Stimulated activated naive CD8-positive, alpha-beta T cell treated with anti-CD3 and anti-CD28 coated beads, Interleukin-15, amount 100 ng/mL, for 72 hours (primary cell): ENCODE measurements at places on chromosomes 4 and X.

GRCh38 chr4:83179205-83179604 is 64.7 kb upstream of the PLAC8 start:
- DNase-seq: no peak

DNA sequence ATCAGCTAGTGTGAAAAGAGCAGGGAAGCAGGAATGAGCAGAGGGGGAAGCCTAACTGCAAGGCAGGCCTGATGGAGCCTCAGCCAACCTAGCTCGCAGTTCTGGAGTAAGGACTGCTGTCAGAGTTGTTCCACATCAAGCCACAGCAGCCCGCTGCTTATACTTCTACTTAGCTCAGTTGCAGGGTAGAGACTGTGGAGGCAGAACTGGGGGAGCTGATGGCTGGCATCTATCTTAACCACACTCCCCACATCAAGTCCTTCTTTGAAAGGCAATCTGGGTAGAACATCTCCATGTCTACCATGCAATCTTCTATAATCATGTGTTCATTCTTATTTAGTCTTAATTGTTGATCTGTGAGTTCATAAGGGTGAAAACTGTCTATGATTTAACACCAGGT is 46.1 kb downstream of the DDX60 start:
- no peak for DNase-seq

DNA sequence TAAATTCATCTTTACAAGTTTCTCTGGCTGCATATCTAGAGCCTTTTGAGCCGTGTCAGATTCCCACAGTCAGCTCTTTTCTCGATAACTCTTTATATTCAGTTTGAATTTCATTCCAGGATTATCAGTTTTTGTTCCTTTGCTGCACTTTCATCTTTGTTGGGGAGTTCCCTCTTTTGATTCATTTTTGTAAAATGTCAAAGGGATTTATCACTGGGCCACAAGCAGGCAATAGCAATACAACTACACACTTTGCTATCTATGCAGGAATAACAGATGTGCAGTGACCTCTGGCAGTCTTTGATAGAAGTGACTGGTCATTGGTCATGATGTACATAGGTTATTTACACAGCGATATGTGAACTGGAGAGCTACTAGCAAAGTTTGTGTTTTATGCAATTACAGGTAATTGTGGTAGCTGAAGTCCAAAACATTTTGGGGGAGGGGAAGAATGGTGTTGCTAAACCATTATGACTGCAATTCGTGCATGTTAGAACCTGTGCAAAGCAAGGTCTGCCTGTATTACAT is 43.8 kb downstream of the HPGDS start:
- no peak for DNase-seq

DNA sequence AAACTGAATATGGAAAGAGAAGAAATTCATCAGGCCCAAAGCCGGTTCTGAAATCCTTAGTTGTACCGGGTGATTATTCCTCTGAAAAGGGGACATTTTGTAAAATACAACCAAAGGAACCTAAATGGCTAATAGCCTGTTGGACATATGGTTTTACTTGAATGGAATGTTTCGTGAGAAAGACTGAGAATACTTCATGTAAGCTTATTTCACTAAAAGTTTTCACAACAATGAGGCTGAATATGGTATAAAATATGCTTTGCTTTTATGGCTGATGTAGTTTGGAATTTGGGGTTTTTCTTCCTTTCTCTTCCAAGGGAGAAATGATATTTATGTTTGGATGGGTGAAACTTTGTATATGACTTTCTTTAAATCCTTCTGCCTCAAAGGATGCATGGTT is 2.7 kb downstream of the GRIA3 start:
- no peak for DNase-seq

- no peak for DNase-seq
These were observed 40.2 kb downstream of the ARHGAP10 start for GRCh38 chr4:147772056-147772455.

DNA sequence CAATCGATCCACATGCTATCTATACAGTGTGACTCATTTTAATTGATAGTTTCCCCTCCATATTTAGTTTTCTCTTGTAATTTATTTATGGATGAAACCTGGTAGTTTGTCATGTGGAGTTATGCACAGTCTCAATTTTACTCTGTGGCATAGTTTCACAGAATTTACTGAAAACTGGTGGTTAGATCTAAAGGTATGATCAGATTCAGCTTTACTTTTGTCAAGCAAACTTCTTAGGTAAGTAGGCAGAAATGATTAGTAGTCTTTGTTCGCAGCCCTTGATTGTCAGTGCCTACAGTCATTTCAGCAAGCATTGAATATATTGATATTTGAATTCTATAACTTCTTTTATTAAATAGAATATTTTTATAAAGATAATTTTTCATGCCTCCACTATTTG is 2.5 kb downstream of the ADD1 start:
- no peak for DNase-seq

GRCh38 chrX:132710656-132711155 is 221.9 kb upstream of the MBNL3 start:
- no peak for DNase-seq

DNA sequence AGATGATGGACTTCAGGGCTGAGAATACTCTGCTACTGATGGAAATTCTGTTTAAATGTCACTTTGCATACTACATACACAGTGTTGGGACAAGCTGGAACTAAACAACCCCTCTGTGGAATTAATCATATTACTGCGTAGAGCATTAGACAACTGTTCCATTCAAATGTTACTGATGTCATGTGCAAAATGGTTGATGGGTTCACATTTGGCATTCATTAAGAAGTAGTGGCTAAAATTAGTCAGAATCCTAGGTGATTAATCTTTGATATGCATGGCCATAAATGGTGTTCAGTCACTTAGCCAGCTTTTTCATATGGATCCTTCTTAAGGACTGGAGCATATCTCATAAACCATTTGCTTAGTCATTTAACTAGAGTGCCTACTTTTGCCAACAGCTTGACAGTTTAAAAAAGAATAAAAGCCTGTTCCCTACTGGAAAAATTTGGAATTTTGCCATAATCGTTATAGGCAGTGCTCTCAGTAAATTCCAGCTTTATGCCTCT is 105.2 kb downstream of the RNF150 start:
- DNase-seq: no peak

- DNase-seq: no peak
These were observed 26.7 kb upstream of the MFAP3L start for GRCh38 chr4:170052919-170053318.

- no peak for DNase-seq
These were observed 61.6 kb upstream of the BTC start for GRCh38 chr4:74855879-74856278.

- no peak for DNase-seq
These were observed 56.4 kb upstream of the PNPLA4 start for GRCh38 chrX:7983581-7983980.

- no peak for DNase-seq
These were observed 30.4 kb downstream of the CLDN22 start for GRCh38 chr4:183289688-183290087.

- DNase-seq: no peak
These were observed 72.5 kb upstream of the EMCN start for GRCh38 chr4:100590325-100590724.

DNA sequence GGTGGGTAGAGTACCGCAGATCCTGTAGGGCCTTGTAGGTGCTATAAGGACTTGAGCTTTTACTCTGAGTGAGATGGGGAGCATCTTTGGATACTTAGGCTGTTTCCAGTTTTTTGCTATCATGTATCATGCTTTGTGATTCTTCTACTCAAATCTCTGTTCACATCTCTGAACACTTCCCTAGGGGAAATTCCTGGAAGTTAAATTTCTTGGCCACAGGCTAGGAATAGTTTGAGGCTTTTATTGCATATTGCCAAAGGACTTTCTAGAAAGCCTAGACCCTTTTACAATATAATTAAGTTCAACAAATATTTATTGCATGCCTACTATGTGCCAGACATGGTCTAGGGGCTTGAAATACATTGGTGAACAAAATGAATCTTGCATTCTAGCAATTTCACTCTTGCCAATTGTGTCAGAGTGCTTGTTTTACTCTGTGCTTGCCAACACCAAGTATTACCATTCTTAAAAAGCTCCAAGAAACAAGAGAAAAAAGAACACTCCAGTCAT is 4.1 kb upstream of the PGRMC1 start:
- DNase-seq: no peak

DNA sequence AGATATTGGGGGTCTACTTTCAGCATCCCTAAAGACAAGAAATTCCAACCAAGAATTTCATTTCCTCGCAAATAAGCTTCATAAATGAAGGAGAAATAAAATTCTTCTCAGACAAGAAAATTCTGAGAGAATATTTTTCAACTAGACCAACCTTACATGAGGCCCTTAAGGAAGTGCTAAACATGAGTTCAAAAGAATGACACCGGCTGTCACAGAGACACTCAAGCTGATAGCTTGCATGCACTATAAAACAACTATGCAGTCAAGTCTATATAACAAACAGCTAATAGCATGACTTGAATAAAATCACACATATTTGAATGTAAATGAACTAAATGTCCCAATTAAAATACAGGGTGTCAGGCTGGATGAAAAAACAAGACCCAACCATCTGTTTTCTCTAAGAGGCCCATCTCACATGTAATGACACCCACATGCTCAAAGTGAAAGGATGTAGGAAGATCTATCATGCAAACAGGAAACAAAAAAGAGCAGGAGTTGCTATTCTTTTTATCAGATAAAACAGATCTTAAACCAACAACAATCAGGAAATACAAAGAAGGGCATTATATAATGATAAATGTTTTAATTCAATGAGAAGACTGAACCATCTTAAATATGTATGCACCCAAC is 27.2 kb downstream of the FAAH2 start:
- DNase-seq: no peak

- no peak for DNase-seq
These were observed 701.0 kb upstream of the PITX2 start for GRCh38 chr4:111323916-111324315.

GRCh38 chr4:152073351-152074087 is 312.7 kb upstream of the GATB start:
- no peak for DNase-seq

GRCh38 chrX:9340598-9341290 is 124.1 kb upstream of the TBL1X start:
- DNase-seq: peak; percentile 32

DNA sequence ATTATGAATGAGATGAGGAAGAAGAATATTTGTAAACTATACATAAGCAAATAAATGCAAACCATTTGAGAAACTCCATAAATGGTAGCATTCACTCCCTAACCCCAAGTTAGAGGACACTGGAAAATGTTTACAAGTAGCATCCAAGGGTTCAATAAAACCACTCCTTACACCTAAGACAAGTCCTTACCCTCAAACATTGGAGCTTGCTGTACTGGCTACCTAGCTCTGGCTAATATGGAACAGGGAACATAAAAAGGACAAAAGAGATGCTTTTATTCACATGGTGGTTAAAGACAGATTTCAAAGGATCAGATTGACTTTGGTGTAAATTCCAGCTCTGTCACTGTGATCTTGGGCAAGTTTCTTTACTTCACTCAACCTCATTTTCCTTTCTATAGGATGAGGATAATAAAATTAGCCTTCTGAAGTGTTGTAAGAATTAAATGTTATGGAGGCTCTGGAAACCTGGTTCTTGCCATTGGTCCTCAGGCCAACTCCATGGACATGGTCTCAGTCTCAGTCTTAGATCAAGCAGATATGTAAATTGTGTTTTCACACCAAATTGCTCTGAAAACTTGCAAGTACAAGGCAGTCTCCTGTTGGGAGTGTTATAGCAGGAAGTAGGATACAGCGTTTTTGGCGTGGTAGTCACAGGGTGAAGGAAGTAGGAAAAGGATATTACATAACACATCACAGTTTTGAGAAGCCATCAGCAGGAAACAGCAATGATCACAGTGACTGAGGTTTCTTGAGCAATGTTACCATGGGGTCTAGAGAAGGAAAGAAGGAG is 3.3 kb downstream of the CXCL1 start:
- DNase-seq: no peak

DNA sequence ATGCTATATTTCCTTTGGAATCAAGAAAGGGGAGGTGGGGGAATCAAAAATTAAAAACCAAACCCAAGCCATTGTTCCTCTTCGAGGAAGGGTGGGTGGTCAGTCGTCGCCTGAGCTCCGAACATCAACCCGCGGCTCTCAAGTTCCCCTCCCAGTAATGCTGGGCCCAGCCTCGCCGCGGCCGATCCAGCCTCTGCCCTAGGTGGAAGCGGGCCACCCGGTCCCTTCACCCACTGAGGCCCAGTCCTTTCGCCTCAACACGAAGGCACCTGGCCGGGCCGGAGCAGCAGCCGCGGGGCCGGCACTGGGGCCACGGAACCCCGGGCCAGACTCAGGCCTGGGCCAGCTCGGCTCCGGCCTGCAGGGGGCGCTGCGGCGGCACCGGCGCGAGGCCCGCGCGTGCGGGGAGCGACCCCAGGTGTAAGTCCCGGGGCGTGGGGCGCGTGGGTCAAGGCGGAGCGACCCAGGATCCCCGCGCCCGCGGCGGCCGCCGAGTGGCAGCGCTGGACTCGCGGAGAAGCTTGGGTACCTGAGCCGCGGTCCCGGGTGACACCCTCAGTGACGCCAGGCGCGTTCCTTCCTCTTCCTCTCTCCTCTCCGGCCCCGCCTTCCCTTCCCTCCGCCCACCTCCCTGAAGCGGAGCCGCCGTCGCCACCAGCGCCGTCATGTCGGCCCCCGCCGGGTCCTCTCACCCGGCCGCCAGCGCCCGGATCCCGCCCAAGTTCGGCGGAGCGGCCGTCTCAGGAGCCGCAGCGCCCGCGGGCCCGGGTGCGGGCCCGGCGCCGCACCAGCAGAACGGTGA is at the start of gene SEC24B:
Gene SEC24B (plus strand): TSS at position 611 of the 802 bp plus-strand sequence. CDS start 55 bp downstream, at position 666.
- DNase-seq: peak; percentile 89

DNA sequence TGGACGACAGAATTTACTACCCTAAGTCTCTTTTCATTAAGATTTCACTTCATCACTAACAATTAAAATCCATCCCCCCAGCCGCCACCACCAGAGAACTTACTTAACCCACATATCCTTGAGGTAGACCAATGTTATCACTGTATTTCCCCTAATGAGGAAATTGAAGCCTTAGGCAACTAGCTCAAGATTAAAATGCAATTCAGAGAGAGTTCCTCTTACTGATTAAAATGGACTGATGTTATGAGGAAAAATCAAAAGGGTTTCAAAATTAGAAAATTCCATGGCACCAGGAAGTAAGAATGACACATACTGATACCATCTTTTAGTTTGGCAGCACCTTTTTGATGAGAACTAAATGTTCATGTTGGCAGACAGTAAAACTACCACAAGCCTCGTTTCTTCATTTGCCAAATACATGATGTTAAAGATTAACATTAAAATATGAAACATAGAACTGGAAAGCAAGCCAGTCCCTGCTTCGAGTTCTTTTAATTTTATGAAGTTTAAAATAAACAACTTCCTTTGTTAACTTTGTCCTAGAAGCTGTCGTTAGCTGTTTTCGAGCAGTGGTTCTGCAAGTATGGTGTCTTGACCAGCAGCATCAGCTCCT is 69.3 kb upstream of the CCDC160 start:
- DNase-seq: no peak

DNA sequence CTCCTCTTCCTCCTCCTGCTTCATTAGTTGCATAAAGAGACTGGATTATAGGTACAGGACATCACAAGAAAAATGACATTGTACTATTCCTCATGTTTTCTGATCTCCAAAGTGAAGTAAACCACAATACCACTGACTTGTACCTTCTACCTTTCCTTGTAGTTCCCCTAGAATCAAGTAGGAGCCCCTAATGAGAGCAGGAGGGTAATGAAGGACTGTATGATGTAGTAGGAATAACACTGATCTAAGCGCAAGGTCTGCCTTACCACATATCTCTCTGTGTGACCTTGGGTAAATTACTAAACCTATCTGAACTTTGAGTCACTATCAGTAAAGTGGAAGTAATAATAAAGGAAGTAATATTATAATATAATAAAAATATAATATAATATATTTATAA is 3.6 kb downstream of the VSIG4 start:
- no peak for DNase-seq

GRCh38 chr4:29079260-29079659 is 1640.9 kb upstream of the PCDH7 start:
- DNase-seq: no peak

- DNase-seq: no peak
These were observed 125.1 kb downstream of the PDS5A start for GRCh38 chr4:39852636-39853035.
